ENCODE measurements at places on chromosomes 6 and 20. TPM values are rescaled to one million over a fixed set of nuclear protein-coding genes. Genes with fewer than 3 reads are reported as not detected.

PTCRA gene
- total RNA-seq = 3.7 TPM

- H3K36me3 ChIP-seq = no peaks in the 10 kb centered on the region
- no peaks in the 10 kb centered on the region for H3K4me1 ChIP-seq
- no peak overlapping the region for H3K4me3 ChIP-seq
- no peaks in the 10 kb centered on the region for H3K27me3 ChIP-seq
These were observed 264.6 kb downstream of the FRK start for GRCh38 chr6:115796061-115796460.

OR2H1 gene
- not detected for total RNA-seq

- H3K27me3 ChIP-seq = peaks cover 4% of the 10 kb centered on the region
- H3K27ac ChIP-seq = no peak overlapping the region
- no peak for DNase-seq
- H3K4me1 ChIP-seq = no peaks in the 10 kb centered on the region
These were observed 14.6 kb upstream of the STK35 start for GRCh38 chr20:2086980-2087377.

DNA sequence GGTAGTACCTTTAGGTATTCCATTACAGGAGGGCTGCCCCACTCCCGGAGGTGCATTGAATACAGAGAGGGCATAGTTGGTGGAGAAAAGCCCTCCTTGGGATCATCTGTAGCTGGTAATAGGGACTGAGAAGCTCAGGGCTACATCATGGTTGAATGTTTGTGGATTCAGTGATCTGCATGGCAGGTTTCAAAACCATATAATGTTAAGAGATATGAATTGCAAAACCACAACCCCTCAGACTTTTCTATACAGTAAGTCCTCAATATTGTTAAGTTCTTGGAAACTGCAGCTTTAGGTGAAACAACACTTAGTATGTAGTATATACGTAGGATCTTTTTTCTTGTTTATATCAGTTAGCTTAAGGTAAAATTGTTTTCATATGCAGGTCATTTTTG, 11.3 kb downstream of the TULP4 start:
- no peak overlapping the region for H3K27ac ChIP-seq
- no peak for DNase-seq
- H3K36me3 ChIP-seq = no peaks in the 10 kb centered on the region
- H3K4me1 ChIP-seq = no peaks in the 10 kb centered on the region

- H3K36me3 ChIP-seq = peaks cover 38% of the 10 kb centered on the region
- no peak overlapping the region for H3K4me3 ChIP-seq
- H3K4me1 ChIP-seq = peaks cover 77% of the 10 kb centered on the region
- H3K27ac ChIP-seq = no peak overlapping the region
- no peaks in the 10 kb centered on the region for H3K27me3 ChIP-seq
- no peak for DNase-seq
These were observed 2.4 kb upstream of the ZBTB22 start for GRCh38 chr6:33319939-33320314.

PREP gene
- total RNA-seq = 42.9 TPM

Data from natural killer cell (primary cell).